Activated T-helper 2 cell treated with anti-CD3 and anti-CD28 coated beads, Interferon-gamma antibody, Interleukin-2, Interleukin-4, amounts not matched to agents 10 μg/mL and 5 μg/mL and 100 μg/mL, durations not matched to agents 14 hours and 24 hours and 36 hours (primary cell): ENCODE measurements at places on chromosomes 1 and 21.

GRCh38 chr1:21283524-21283923 is 6.7 kb downstream of the ECE1 start:
- no peak for DNase-seq

GRCh38 chr1:47999097-47999496 is 1.9 kb upstream of the TRABD2B start:
- no peak for DNase-seq

GRCh38 chr1:118021668-118022067 is 92.1 kb downstream of the WDR3 start:
- no peak for DNase-seq

DNA sequence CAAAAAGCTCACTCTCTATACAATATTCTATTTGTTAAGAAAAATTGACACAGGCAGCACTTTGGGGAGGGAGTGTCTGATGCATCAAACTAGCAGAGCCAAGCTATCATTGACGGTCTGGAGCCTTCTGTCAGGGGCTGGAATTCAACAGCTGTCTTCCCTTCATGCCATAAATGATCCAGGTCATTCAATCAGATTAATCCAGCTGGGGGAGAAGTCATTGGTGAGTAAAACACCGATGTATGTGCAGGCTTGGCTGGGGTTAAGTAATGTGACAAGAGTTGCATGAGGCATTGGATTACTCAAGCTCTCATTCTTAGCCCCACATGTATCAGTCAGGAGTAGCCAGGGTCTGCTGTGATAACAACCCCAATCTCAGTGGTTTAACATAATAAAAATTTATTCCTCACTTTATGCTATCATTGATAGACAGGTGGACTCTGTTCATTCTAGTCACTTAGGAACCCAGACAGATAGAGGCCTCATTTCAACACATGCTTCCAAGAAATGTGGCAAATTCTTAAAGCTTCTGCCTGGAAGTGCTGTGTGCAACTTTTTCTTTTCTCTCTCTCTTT is 118.1 kb upstream of the GADD45A start:
- no peak for DNase-seq

DNA sequence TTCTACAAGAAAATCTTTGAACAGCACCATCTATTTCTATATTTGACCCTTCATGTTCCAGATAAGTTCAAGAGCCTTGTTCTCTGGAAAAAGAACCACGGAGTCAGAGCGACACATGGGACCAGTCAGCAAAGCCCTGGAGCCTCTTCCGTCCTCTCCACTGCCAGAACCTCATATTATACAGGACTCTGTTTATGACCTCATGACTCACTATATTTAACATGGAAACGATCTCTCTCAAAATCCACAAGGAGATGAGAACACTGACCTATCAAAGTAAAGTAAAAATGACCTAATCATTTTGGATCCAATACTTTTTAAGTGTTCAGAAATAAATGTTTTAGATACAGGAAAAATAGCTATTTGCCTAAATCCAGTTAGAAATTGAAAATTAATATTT is 124.6 kb upstream of the KRTAP19-8 start:
- DNase-seq: no peak

GRCh38 chr21:14259747-14260146 is 43.8 kb downstream of the RBM11 start:
- DNase-seq: no peak

- peak; percentile 56 for DNase-seq
These were observed 89.3 kb upstream of the EDEM3 start for GRCh38 chr1:184843732-184844495.

DNA sequence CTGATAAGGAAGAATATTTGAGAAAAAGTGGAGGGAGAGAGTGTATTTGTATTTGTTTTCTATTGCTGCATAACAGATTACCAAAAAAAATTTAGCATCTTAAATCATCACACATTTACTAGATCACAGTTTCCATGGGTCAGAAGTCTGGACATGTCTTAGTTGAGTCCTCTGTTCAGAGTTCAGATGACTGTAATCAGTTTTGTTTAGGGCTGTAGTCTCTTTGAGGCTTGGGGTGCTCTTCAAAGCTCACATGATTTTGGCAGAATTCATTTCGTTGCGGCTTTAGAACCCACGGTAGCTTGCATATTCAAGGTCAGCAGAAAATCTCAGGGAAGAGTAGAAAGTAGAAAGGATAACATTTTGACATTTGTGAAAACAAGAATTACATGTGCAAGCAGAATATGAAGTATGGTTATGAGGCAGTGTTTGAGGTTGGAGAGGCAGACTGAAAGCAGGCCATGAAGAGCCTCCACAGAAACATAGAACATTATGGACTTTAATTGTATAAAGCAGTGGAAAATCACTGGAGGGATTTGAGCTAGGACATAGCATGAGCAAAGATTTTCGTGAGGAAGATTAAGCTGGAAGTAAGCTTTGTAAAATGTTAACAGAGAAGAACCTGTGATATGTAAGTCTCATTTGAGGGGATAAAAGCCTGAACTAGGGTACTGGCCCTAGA is 110.6 kb upstream of the GPR52 start:
- DNase-seq: no peak

DNA sequence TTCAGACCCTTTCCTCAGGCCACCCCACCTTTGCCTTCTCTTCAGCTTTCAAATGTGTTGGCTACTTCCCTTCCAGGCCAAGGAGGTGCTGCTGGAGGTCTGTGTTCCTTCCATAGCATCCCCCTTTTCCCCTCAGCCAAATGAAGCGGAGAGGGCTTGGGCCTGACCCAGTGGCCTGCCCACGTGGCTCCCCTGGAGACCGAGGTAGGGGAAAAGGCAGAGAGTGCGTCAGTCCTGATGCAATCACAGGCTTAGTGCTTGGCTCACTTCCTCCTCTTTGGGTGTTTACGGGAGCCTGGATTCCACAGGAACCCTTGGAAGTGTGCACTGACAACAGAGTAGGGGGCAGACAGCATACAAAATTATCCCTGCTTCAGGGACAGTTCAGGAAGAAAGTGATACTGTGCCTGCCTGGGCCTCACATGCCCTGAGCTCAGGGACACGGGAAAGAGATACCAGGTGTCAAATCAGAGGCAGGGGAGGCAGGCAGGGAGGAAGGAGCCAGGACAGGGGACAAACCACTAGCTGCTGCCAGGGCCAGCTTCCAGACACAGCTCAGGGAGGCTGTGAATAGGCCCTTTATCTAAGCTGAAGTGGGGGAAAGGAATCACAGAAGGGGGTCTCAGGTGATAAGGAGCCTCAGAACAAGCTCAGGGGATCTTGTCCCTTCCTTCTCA is 16.6 kb upstream of the PTP4A2 start:
- no peak for DNase-seq

DNA sequence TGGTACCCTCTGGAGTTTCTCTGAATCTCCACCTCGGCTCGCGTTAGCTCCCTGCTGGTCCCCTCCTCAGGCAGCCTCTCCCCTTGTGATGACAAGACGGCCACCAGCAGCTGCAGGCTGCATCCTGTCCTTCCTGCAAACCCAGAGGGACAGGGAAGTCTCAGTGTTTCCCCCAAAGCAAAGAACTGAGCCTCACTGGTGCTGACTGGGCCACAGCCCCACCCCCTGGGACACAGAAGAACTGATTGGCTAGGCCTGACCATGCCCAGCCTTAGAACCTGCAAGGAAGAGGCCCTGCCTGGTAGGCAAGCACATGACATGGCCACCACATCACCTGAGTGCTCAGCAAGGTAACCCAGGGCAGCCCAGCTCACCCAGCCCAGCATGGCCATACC is 34.6 kb downstream of the TMEM51 start:
- no peak for DNase-seq

DNA sequence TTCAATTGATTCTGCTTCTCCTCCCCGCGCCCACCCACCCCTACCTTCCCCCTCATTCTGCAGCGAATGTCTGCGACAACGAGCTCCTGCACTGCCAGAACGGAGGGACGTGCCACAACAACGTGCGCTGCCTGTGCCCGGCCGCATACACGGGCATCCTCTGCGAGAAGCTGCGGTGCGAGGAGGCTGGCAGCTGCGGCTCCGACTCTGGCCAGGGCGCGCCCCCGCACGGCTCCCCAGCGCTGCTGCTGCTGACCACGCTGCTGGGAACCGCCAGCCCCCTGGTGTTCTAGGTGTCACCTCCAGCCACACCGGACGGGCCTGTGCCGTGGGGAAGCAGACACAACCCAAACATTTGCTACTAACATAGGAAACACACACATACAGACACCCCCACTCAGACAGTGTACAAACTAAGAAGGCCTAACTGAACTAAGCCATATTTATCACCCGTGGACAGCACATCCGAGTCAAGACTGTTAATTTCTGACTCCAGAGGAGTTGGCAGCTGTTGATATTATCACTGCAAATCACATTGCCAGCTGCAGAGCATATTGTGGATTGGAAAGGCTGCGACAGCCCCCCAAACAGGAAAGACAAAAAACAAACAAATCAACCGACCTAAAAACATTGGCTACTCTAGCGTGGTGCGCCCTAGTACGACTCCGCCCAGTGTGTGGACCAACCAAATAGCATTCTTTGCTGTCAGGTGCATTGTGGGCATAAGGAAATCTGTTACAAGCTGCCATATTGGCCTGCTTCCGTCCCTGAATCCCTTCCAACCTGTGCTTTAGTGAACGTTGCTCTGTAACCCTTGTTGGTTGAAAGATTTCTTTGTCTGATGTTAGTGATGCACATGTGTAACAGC is 339.9 kb downstream of the NTNG1 start:
- no peak for DNase-seq

DNA sequence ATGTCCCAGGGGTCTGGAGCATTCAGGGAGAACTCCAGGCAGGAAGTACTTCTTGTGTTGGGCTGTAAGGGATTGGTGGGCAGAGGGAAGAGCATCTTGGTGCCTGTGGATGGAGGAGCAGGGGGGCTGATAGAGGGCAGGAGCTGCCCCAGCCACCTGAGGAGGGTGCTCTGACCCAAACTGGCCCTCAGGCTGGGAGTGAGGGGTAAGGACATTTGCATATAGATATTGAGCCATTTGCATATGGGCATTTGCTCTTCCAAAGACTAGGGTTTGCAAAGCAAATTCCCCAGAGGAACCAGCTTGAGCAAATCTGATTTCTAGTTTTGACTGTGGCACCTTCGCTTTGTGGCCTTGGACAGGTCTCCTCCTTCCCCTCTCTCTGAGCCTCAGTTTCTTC is 18.2 kb downstream of the ZNF362 start:
- DNase-seq: no peak

DNA sequence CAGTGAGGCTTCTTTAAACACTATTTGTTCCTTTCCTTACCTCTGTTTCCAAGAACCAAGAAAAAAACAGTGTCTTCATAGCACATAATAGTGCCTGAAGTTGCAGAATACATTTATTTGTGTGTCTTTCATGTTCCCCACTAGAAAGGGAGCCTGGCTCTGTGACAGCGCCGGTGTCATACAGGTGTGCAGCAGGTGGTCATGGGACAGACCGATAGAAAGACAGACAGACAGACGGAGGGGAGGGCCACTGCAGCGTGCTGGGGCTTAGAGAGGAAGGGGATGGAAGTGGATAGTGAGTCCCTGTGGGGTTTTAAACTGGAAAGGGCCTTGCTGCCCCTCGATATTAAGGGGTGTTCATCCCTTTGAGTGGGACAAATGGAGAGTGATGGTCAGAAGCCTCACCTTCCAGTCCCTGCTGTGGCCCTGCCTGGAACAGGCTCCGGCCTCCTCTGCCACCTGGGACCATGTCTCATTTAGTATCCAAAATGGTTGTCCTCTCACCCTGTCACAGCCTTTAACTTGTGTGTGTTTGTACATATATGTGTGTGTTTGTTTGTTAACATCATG is 152.9 kb downstream of the PGBD5 start:
- DNase-seq: no peak

GRCh38 chr1:162678439-162678838 is 46.2 kb downstream of the DDR2 start:
- no peak for DNase-seq

- DNase-seq: no peak
These were observed 61.8 kb downstream of the HIVEP3 start for GRCh38 chr1:41856944-41857285.

- no peak for DNase-seq
These were observed 18.2 kb upstream of the CCDC27 start for GRCh38 chr1:3733883-3734589.

DNA sequence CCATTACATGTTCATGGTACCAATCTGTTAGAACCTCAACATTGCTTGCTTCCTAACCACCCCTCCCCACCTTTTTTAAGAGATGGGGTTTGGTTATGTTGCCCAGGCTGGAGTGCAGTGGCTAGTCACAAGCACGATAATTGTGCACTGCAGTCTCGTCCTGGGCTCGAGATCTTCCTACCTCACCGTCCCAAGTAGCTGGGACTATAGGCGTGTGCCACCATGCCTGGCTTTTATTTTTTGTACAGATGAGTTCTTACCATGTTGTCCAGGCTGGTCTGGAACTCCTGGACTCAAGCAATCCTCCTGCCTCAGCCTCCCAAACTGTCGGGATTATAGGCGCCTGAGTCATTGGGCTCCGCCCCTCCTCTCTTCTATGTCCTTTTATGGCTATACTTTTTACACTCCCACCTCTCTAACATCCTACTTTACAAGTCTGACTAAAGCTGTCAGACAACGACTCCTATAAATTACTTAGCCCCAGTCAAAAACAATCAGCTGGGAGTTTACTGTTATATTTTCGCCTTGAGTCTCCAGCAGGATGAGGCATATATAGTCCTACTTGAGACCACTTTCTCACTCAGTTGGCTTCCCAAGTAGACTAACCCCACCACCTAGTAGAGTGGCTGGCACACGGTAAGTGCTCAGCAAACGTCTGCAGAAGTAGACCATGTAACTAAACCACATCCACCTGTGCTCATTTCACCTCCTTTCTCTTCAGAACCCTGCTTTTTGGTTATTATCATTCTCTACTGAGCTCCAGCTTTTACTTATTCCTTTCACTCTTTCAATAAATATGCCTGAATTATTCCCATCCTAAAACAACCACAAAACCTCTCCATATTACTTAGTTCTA is 13.8 kb downstream of the ENSA start:
- DNase-seq: no peak

GRCh38 chr1:7613851-7614205 is 157.3 kb upstream of the VAMP3 start:
- DNase-seq: no peak

GRCh38 chr21:35207322-35207721 is 158.2 kb upstream of the RUNX1 start:
- DNase-seq: no peak

GRCh38 chr1:106536741-106537140 is 519.7 kb upstream of the PRMT6 start:
- DNase-seq: no peak

DNA sequence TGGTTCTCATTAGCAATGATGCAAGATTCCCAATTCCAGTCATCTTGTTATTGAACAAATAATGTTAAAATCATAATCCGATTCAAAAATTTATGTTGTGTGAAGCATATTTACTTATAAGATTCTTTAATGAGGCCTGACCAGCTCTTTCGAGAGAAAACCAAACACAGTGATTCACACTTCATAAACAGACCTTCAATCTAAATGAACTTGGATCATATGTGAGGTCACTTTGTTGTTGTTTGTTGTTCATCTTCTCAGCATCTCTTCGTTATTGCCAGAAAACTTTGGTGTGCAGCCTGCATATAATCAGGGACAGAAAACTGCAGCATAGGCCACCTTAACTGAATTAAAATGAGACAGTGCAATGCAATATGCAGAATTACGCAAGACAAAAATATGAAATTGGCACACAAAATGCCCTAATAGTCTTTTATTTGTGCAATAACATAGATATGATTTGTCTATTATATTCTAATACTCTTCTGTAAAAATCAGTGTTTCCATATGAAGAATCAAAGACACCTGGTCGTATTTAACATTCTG is 30.1 kb downstream of the NCAM2 start:
- no peak for DNase-seq
